ENCODE measurements at places on chromosomes 5 and 9.

DNA sequence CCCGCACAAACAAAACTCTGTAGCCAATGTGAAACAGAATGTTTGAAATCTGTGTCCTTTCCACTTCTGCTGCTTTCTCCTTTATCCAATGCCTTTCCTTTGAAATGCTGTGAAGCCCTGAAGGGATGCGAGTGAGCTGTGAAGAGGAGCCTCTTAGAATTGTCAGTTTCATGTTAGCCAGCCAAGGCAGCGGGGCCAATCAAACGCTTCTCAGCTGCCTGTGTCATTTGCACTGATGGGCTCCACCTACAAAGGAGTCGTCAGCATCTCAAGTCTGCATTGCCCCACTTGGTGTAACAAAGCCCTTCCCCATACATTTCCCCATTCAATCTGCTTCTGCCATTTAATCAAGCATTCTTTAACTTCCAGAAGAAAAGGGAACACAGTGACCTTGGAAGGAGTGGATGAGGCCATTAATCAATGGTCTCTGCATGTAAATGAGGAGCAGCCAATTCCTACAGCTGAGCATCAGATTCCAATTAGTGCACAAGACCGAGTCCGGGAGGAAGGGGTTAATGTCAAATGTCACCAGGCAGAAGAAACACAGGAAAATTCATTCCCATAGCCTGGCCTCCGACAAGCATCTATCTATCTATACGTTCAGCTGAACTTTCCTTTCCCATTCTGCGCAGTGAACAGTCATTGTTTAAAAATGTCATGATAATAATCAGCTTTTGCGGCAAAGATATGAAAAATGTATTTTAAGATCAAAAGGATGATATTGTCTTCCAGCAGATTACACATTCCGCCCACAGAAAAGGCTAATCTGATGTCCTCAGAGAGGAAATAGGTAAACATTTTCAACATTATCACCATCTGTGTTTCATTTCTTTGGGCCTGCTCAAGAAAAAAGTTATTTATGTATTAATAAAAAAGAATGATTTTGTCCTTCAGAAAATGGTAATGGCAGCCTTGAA, 154.6 kb downstream of the FSTL4 start:
- no peak for DNase-seq

DNA sequence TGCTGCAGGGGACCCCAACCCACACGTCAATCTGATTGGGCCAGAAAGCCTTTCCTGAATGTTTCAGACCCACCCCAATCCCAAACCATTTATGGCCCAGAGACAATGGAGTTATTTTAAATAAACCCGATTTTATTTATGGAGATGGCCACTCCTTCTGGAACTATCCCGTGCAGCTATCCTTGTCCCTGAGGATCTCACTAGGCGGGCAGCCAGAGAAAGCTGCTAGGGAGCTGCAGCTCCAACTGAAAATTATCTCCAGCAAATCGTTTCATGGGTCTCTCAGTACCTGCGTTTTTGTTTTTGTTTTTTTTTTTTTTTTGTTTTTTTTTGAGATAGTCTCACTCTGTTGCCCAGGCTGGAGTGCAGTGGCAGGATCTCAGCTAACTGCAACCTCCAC, 23.0 kb downstream of the C1QTNF2 start:
- DNase-seq = no peak

GRCh38 chr5:139524940-139525585, 36.1 kb upstream of the UBE2D2 start:
- DNase-seq = no peak

DNA sequence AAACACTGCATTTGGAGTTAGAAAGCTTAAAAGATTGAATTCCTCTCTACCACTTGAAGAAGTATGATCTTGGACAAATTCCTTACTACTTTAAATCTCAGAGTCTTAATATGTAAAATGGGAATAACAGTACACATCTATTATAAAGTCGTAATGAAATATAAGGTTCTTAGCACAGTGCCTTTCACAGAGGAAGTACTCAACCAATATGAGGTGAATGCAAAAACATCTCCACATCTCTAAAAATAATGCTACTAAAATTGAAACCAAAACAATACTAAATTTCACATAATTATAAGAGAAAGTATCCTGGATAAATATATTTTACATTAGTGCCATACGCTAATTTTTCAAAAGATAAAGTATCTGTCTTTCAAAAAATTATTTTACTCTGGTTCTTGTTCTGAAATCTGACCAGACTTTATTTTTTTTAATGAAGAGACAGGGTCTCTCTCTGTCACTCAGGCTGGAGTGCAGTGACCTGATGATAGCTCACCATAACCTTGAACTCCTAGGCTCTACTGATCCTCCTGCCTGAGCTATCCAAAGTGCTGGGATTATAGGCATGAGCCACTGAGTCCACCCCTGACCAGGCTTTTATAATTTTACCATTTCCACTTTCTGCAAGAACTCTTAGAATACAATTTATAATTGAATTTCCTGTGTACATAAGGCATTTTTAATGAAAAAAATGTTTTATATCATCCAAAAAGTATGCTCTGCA, 21.3 kb upstream of the FNIP1 start:
- DNase-seq = no peak

GRCh38 chr5:149135536-149136201, 5.6 kb upstream of the ABLIM3 start:
- DNase-seq = no peak

DNA sequence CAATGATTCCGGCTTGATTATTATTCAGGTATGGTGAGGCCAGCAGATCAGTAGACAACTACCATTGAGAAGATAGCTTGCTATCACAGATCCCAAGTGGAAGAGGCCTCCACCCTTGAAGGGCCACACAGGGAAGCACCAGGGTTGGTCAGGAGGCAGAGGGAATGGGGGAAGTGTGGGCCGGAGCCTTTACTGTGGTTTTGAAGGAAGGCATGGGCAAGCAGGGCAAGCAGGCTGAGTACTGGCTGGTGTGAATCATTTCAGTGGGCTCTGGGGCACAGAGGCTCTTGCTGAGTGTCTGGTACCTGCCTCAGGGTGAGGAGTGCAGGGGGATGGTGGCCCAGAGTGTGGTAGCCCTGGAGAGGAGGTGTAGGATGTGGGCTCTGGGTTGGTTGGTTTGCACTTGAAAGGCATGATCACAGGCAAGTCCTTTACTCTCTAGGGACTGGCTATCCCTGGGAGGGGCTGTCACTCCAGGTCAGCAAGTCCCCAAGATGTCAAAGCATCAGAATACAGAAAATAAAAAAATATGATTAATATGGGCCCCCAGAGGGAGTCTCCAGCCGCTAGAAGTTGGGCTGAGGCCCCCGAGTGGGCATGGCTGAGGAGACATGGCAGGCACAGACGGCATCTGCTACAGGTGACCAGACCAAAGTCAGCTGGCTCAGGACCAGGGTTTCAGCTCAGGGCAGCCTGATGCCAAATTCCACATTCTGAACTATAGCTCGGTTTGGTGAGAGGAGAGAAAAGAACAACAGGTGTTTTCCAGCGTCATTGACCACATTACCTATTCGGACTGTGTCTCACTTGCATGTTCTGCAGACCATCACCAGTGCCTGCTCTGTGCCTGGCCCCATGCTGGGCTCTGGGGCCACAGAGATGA, 9.7 kb upstream of the SUSD3 start:
- DNase-seq = no peak

GRCh38 chr9:95077053-95077765, 240.3 kb downstream of the FANCC start:
- no peak for DNase-seq

GRCh38 chr9:17905366-17905765, 326.5 kb downstream of the SH3GL2 start:
- DNase-seq = no peak

GRCh38 chr9:129259375-129259774, 81.3 kb upstream of the IER5L start:
- DNase-seq = no peak

DNA sequence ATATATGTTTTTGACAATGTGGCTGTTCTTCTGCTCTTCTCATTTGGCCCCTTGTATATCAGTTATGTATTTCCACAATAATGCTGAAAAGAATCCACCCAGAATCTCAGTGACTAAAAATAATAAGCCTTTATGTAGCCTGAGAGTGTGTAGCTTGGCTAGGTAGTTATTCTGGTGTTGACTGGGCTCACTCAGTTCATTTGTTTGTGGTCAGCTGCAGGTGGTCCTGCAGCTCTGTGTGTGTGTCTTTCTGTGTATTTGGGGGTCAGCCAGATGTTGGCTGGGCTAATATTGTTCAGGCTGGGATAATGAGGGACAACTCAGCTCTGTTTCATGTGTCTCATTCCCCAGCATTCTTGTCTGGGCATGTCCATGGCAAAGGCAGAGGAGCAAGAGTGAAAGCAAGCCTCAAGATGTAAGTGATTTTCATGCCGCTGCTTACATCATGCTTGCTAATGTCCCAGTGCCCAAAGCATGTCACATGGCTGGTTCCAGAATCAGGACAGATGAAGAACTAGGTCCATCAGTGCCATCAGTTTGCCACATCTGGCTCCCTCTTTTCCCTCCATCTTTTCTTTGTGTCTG, 162.8 kb downstream of the KCTD16 start:
- DNase-seq = no peak

- no peak for DNase-seq
Observed at GRCh38 chr5:178762391-178762790, 31.9 kb upstream of the ZNF354A start.

DNA sequence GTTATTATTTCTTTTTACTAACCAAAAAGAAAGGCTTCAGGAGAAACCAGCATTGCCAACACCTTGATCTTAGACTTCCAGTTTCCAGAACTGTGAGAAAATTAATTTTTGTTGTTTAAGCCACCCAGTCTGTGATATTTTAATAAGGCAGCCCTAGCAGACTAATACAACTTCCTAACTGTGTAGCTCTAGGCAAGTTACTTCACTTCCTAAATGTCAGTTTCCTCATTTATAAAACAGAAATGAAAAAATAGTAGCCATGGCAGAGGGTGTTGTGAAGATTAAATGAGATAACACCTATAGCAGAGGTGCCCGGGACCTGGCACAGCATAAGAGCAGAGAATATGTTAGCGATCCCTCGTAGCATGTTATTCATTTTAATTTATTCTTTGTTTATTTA, 66.6 kb upstream of the HAND1 start:
- no peak for DNase-seq

GRCh38 chr5:74251141-74252035, 389.1 kb downstream of the ENC1 start:
- DNase-seq = no peak

- DNase-seq = peak; percentile 38
Observed at GRCh38 chr5:149422366-149423048, 43.4 kb upstream of the IL17B start.

GRCh38 chr5:172076761-172077244, 70.4 kb upstream of the FBXW11 start:
- no peak for DNase-seq

GRCh38 chr9:98807070-98807813, at the start of gene GALNT12:
Gene GALNT12, plus strand, starts transcription at chr9:98807670. Its CDS starts 29 bp downstream, at chr9:98807699.
- peak; percentile 56 for DNase-seq
